ENCODE measurements at places on chromosomes 12 and 14.

GRCh38 chr12:96375841-96376604 is 24.2 kb downstream of the CDK17 start:
- DNase-seq = no peak

DNA sequence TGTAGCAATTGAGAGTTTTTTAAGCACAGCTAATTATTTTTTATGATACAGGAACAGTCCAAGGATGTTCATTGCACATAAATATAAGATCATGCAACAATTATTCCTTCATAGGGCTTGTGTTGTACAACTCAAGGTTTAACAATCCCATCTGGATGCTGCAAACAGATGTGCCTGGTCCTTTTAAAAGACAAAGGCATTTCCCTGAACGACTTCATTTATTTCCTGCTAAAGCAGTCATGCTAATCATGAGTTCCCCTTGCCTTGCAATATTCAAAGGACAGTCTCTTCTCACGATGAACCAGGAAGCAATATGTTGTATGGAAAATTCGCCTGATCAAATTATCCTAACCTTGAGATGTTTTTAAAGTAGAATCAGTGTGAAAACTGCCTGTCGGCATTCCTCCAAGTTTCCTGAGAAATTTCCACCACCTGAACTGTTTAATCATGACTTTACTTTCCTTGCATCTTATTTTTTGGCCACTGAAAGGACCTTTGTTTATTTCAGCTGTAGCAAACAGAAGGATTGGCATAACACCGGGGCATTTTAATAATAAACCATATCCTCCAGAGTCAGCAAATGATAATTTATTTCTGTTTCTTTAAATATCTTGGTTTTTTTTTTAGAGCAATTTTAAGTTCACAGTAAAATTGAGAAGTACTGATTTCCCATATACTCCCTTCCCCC is 33.9 kb upstream of the TSPAN8 start:
- no peak for DNase-seq

- DNase-seq = no peak
These were observed 68.5 kb downstream of the PKP2 start for GRCh38 chr12:32828120-32828519.

- no peak for DNase-seq
These were observed 845 bp upstream of the AHNAK2 start for GRCh38 chr14:104978746-104979691.

DNA sequence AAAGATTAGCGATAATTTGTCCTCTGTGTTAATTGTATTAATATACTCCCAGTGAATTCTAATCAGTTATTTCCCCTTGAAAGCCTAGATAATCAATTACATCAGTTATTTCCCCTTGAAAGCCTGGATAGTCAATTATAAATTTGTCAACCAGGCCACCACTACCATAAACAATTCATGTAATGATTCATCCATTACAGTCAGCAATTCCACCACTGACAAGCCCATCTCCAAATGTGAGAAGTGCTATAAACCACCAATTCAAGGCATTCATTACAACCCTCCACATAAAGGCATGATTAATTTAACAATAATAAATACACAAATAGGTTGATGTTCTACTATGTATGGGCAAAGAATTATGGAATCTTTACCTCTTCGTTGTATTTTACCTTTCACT is 40.9 kb downstream of the INTS13 start:
- DNase-seq = no peak

GRCh38 chr14:73739899-73740617 is 25.9 kb upstream of the PNMA1 start:
- no peak for DNase-seq

- peak; percentile 59 for DNase-seq
These were observed 32.0 kb downstream of the RTL1 start for GRCh38 chr14:100871234-100872186.

DNA sequence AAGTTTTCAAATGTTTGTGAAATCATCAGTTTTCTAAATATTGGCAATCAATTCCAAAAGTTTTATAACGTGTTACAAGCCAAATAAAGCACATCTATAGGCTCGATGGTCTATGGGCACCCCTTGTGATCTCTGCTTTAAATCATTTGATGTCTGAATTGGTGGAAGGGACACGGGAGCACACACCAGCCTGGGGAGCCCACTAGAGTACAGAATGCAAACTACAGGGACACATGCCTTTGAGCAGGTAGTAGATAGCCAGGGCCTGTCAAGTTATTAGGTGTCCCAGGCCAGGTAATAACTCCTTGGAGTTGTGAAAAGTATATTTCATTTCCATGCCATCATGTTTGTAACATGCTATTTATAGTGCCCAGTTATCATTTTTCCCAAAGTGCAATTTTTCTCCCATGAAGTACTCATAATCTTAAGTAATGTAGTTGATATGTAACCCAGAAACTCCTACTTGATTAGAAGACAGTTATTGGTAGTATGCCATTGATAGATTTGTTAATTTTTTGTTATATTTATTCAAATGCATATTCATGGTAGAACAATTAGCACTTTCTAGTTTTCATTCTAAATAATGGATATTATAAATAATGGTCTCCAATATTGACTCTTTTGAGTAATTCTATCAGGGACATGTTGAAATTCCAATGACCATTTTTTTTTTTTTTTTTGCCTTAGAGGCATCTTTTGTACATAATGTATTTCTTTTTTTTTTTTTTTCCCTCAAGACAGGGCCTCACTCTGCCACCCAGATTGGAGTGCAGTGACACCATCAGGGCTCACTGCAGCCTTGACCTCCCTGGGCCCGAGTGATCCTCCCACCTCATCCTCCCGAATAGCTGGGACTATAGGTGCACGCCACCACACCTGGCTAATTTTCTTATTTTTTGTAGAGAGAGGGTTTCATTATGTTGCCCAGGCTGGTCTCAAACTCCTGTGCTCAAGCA is 96.9 kb upstream of the FGD4 start:
- peak; percentile 44 for DNase-seq

All from GM03348 (cell line).